ENCODE measurements at places on chromosomes 12 and 14.

- no peak for DNase-seq
Observed at GRCh38 chr14:69676723-69677122, 65.3 kb downstream of the SUSD6 start.

DNA sequence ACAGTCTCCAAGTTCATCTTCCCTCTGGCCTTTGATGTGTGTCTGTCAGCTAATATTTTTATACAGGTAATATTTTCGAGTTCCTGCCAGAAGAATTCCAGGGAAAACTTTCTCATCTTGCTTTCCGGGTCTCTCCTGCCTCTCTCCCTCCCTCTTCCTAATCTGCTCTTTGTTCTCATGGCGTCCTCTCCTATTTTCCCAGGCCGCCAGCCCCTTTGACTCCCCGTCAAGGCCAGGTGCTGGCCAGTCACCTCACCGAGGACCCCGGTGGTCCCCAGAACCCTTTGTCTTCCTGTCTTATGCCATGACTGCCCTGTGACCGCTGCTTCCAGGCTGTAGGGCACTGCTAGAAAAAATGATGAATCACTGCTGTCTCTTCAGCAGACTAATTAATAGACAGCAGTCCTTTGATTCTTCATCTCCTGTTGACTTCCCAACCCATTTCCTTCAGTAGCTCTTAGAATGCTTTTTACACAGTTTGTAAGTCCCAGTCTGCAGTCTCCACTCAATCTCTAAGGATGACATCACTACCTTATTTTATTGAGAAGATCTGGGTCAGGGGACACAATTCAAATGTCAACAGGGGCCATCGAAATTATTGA, 40.7 kb downstream of the PPFIBP1 start:
- DNase-seq = no peak

GRCh38 chr12:88298761-88299242, 156.7 kb downstream of the TMTC3 start:
- no peak for DNase-seq

DNA sequence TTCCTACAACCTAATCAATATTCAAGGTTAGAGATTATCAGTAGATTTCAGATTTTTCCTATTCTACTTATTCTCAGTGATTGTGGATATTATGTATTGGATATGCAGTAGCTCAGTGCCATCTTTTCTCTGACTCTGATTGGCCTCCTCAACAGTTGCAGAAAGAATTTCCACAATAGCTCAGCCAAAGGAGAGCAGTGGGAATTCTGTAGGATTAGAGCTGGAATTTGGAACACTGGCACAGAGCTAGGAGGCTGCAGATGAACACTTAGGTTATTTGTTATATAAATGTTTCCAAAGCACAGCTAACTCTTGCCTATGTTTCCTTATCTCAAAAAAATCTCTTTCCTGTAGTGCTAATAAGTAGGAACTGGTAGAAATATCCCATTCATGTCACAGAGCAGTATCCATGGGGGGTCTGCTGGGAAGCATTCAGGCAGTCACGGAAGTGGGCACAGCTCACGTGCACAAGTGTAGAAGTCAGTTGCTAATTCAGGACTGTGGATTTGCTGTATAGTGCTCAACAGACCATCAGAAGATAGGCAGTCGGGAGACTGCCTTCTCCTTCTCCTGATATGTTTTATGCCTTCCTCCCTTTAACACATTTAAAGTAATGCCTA, 116.2 kb upstream of the TMEM260 start:
- no peak for DNase-seq

Measured in stimulated activated CD4-positive, alpha-beta T cell treated with anti-CD3 and anti-CD28 coated beads, TNF-alpha, amount 100 ng/mL, for 4 hours (primary cell).